ENCODE measurements at places on chromosomes 12 and 14.

DNA sequence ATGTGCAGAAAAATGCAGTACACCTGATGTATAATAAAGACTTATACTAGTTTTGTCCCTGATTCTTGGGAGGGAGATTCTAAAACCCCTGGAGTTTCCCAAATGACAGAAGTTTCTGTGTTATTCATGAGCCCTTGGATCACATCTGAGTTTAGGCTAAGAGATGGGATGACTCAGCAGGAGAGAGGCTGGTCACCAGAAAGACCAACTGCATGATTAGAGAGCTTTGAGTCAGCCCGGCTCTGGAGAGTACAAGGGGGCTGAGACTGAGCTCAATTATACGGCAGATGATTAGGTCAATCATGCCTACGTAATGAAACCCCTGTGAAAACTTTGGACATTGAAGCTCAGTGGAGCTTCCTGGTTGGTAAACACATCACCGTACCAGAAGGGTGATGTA is 174.2 kb downstream of the SSPN start:
- DNase-seq = no peak

GRCh38 chr12:6219980-6220379 is 19.8 kb downstream of the CD9 start:
- no peak for DNase-seq

GRCh38 chr12:23581913-23582312 is 367.6 kb downstream of the SOX5 start:
- no peak for DNase-seq

DNA sequence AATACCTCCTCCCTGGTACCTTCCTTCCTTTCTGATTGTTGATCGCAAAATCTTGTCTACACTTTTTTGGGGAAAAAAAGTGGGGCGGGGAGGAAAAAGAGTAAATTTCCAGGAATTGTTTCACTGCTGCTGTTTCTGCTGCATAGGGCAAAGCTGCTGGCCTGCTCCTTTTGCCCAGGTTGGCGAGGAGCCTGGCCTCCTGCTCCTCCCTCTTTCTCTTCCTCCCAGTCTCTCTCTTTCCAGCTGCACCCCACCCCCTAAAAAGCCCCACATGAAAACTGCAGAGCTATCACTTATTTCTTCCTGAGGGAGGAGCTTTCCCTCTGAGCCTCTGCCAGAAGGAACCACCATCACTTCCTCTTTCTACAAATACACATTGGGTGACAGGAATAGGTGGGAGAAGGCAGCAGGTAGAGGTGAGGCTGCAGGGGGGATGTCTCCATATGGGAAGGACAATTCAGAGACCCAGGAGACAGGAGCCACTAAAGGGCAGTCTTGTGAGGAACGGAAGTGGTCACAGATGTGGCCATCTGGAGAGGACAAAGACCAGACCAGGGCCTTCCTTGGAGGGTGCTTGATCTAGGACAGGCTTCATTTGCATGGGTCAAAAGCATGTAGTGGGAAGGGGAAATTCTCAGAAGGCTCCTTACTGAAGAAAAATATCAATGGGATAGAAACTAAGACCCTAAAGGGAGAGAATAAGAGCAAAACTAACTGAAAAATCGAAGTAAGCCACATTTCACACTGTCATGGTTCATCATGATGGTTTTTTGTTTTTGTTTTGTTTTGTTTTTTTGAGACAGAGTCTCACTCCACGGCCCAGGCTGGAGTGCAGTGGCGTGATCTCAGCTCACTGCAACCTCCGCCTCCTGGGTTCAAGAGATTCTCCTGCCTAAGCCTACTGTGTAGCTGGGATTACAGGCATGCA is 14.8 kb downstream of the ZBTB39 start:
- no peak for DNase-seq

DNA sequence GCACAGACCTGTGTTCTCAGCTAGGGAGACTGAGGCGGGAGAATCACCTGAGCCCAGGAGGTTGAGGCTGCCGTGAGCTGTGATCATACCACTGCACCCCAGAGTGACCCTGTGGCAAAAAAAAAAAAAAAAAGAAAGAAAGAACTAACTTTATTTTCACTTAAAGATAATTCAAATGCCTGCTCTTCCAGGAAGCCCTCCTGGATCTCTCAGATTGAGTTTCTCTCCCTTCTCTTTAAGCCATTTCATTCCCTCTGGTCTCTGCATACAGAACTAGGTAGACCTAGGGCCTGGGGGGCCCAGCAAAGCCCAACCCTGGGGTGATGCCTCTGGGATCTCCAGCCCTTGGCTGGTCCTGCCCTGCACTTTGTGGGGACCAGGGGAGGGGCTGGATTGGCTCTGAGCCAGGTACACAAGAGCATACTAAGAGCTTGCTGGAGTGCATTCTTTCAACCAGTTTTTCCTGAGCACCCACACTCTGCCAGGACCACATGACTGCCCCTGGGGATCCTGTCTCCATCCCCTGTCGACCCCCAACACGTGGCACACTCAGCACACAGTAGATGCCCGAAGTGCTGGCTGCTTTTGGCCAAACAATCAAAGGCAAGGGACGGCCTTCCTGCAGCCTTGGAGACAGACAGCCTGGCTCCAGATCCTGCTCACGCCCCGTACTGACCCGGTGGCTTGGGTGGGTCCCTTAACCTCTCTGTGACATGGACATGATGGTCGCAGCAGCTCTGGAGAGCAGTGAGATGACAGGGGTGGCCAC is 52.7 kb downstream of the CYP46A1 start:
- DNase-seq = no peak

DNA sequence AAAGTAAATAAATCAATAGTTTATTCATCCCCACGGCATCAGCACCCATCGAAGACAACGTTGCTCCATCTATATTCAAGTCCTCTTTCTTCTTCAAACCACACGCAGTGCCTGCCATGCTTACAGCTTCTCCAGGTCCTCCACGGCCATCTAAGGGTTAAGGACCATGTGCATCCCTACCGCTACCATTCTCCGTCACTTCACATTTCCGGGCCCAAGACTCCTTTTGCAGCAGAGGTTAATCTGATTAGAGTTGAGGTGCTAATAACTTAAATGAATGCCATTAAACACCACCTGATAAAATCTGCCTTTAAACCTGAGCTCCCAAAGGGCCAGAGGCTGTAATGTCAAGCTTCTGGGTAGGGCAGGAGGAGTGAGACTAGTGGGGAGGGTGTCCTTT is 79.7 kb upstream of the CCND2 start:
- DNase-seq = no peak

DNA sequence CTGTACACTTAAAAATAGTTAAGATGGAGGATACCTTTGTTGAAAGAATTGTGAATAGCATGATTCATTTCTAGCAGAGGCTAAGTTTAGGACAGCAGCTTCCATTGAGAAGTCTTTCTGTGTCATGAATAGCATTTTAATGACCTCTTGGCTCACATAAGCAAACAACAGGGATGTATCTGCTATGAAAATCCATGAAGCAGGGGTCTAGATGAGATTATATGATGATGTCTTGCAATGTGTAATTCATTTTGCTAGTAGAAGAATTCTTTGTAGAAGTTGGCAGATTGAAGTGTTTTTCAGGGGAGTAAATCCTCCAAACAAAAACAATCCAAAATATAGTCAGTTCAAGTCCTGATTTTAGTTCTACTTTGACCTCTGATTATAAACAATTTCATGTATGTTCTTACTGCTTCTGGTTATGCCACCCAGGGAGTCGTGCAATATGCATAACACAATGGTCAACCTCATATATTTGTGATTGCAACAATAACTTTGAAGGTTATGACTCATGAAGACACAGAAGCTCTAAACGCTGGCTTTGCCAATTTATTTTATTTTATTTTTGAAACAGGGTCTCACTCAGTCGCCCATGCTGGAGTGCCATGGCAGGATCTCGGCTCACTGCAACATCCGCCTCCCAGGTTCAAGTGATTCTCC is 6.9 kb upstream of the RD3L start:
- no peak for DNase-seq

- DNase-seq = no peak
These were observed 770.9 kb upstream of the FOXG1 start for GRCh38 chr14:27995691-27996090.

- DNase-seq = no peak
These were observed 15.2 kb upstream of the ACTR6 start for GRCh38 chr12:100185361-100185894.

DNA sequence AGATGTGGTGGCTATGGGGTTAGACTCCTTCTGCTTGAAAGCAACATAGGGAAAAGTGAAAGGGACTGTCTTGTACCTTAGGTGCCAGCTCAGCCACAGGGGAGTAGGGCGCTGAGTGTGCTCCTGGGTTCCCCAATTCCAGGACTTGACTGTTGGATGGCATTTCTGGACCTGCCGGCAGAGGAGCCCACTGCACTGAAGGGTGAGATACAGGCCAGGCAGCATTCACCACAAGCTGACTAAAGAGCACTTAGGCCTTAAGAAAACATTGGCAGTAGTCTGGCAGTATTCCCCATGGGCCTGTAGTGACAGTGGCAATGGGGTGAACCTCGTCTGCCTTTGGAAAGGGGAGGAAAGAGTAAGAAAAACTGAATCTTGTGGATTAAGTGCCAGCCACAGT is 67.1 kb upstream of the TMTC2 start:
- no peak for DNase-seq

GRCh38 chr12:3295646-3296408 is 195.2 kb upstream of the PRMT8 start:
- no peak for DNase-seq

DNA sequence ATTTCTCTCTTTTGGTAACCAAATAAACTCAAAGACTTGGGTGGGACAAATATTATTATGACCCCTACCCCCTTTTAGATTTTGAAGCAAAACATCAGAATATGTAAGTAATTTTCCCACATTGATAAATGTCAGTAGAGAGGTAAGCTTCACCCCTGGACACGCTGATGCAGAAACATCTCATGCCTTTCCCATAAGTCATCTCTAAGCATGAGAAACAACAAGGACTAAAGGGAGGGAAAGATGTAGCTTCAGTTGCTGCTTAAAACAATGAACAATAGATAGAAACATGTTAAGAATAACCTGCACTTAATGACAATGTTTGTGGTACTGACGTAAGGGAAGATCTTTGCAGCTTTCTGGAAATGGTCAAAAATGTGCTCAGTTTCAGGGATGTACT is 56.3 kb upstream of the SLC8A3 start:
- no peak for DNase-seq

DNA sequence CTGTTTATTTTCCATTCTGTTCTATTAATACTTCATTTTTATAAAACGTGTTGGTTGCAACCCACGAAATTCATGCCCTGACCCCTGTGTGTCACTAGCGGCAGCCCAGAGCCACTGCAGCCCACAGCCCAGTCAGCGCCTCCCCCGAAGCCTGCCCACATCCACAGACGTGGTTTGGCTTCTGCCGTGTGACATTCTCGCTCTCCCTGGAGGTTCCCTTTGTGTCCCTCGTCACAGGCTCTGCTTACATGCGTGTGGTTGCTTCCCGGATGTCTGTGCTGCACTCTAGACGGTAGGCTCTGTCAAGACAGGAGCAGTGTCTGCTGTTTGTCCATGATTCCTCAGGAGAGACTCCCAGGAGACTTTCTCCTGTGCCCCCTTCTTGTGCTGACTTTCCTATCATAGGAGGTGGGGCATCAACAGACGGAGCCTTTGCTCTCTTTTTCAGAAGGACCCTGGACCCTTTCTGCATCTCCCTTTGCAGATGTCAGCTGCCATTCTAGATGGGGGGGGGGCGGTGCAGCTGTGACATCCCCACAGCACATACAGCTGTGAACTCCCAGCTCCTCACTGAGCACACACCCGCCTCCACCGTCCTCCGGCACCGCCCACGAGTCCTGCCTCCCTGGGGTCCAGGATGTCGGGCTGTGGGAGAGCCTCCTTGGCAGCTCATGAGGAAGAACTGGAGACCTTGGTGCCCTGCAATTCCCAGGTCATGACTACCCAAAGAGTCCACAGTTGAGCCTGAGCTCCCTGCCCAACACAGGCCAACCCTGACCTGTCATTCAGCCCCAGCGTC is 36.8 kb upstream of the PIWIL1 start:
- DNase-seq = no peak

- no peak for DNase-seq
These were observed 42.7 kb downstream of the TMBIM6 start for GRCh38 chr12:49783917-49784676.

DNA sequence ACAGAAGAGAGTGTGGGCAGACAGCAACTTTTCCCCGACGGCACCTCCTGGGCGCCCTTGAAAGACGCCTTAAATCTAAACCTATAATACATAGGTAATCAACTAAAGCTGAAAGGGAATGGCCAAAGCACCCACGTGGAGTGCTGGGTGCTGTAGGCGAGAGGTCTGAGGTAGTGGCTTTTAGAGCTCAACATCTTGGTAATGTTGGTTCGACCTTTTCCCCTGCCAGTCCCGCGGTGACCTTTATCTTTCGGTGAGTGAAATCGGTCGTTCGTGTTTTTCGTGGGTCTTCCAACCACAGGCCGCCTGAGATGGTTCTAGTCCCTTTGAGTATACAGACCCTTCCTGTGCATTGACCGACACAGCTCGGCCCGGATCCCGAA is 9.1 kb downstream of the OR6S1 start:
- DNase-seq = no peak

DNA sequence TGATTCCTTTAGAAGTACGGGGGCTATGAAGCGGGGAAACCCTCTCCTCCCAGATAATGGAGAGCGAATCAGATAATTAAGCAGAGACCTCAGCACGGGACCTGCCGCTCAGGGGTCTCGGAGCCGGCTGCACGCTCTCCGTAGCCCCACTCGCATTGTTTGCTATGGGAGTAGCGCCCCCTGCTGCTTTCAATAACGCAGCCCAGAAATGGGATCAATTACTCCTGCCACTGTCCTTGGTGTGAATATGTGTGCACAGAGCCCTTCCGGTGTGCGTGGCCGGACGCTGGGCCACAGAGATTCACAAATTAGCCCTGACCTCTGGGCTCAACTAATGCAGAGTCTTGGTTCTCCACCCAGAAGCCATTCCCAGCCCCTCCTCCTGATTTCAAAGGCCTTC is 76.4 kb upstream of the TMEM132C start:
- no peak for DNase-seq

DNA sequence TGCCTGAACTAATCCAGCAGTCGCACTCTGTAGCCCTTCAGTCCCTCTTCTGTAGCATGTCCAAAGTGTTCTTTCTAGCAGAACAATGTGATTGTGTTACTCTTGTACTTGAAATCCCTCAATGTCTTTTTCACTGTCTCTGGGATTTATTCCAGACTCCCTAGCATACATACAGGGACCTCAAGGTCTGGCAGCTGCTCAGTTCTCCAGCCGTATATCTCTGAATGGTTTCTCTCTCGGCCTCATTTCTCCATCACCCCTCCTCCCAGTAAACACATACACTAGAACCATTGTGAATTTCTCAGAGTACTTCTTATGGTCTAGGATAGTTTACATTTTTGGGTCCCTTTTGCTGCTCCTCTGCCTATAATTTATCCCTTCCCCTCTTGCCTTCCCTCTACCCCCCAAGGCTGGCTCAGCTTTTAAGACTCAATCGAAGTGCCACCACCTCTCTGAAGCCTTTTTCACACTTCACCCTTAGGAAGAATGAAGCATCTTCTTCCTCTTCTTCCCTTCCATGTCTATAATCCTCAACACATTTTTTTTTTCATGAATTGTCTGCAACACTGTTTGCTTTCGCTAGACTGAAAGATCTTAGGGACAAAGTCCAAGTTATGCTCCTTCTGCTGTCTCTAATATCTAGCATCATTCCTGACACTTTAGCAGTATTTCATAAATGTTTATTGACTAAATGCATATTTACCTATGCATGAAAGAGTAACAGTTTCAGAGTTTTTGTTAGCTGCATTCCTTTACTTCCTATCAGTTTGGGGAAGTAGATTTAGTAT is 446.1 kb downstream of the ZFP36L1 start:
- DNase-seq = no peak

- no peak for DNase-seq
These were observed 8.9 kb downstream of the ASCL1 start for GRCh38 chr12:102966200-102966863.

GRCh38 chr12:121648458-121649028 is 20.9 kb downstream of the MORN3 start:
- DNase-seq = no peak

- no peak for DNase-seq
These were observed 241.1 kb upstream of the FBXO33 start for GRCh38 chr14:39673270-39673711.
